ENCODE measurements at places on chromosomes 16 and 17.

- DNase-seq: no peak
Observed at GRCh38 chr17:40022497-40022896, 7.3 kb downstream of the CSF3 start.

DNA sequence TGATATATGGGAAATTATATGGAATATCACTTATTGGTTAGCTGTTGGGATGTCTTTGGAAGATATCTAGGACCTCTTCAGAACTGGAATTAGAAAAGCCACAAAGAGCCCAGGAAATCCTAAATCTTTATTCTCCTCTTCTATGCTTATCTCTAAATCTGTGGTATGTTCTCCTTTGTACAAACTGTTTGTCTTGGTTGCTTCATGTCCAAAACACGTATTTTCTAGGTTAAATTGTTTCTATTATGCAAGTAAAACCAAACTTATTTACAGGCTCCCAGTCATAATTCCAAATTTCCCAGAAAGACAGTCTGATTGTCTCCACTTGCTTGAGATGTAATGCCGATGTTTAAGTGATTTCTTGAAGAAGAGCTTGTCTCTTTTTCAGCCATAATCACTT, 650.9 kb downstream of the CDH11 start:
- DNase-seq: no peak

GRCh38 chr17:57976594-57976993, 11.5 kb downstream of the VEZF1 start:
- no peak for DNase-seq

DNA sequence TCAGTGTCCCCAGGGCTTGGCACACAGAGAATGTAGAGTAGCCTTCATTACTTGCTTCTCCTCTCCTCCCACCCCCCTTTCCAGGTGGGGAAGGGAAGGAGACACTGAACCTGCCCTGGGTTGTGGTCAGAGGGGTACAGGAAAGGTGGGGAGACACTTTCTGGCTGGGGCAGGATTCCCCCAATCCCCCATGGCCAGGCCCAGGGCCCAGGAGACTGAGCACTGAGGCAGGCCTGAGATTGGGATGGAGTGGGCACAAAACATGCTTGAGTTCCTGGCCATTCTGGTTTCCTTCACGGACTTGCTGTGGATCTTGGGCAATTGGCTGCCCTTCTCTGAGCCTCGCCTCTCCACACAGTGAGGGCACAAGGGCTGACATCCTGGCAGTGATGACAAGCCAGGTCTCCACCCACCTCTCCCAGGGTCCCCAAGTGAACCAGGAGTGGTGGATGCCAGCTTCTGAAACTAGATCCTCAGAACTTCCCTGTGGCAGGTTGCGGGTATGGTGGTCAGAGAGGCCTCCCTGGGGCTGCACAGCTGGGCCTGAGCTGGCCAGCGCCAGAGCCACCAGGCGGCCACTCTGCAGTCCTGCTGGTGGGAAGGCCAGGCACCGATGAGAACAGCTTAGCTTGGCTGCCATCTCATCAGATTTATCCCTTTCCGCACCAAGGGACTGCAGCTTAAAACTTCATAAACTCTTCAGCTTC, 9.3 kb downstream of the ZNF629 start:
- no peak for DNase-seq

- DNase-seq: no peak
Observed at GRCh38 chr17:42347198-42347597, 41.0 kb downstream of the STAT3 start.

DNA sequence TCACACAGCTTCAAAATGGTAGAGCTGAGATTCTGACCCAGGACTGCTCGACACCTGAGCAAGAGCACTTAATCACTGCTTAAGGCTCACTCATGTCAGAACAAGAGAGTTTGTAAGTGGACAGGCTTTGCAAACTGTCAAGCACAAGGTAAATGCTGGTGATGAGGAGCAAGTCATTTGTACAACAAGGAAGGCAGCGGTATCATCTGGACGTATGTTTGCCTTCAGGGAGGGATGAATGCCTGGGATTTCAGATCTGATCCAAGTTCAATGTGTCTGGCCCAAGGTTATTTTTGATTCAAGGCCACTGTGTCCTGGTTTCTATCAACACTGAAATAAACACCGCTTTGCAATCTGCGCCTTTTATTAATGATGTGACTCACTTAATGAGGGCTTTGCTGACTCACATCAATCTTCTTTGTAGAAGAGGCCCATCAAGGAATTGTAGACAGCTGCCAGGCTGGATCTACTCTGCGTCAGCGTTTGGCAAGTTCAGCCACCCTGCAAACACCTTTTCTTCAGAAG, 174.4 kb upstream of the HS3ST3A1 start:
- no peak for DNase-seq

- DNase-seq: no peak
Observed at GRCh38 chr17:40961591-40961990, 5.2 kb downstream of the KRT39 start.

GRCh38 chr16:67179421-67180080, 4.2 kb downstream of the MATCAP1 start:
- DNase-seq: no peak

DNA sequence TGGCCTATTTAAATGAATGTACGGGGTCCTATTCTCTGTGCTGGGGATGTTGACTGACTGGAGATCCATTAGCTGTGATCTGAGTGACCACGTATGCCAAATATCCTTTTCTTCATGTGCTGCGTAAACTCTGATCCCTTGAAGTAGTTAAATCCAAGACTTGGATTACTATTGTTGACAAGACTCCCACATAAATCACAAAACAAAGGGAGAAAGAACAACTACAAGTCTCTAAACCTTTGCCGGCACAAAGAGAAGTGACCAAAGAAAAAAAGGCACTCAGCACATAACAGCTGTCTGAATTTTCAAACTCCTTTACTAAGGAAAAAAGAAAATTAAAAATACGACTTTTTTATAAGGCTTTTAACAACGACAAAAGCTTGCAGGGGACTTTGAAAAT, 559.9 kb upstream of the CDH8 start:
- DNase-seq: no peak

GRCh38 chr17:71302721-71303549, 817.9 kb upstream of the SOX9 start:
- DNase-seq: no peak

DNA sequence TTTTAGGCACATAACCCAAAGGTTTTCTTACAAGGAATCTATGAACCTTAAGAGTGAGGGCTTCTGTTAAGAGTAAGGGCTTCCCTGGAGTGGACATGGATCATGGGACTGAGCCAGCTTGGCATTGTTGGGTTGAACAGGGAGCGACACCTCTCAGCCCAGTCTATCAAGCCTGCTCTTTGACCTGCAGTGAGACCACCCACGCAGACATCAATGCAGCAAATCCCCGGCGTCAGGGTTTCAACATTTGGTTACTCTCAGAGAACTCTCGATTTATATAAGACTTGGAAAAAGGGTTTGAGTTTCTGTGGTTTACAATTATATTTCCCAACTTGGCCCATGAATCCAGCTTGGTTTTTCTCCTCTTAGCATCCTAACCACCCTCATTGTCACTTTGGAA, 299.9 kb downstream of the WWOX start:
- no peak for DNase-seq

DNA sequence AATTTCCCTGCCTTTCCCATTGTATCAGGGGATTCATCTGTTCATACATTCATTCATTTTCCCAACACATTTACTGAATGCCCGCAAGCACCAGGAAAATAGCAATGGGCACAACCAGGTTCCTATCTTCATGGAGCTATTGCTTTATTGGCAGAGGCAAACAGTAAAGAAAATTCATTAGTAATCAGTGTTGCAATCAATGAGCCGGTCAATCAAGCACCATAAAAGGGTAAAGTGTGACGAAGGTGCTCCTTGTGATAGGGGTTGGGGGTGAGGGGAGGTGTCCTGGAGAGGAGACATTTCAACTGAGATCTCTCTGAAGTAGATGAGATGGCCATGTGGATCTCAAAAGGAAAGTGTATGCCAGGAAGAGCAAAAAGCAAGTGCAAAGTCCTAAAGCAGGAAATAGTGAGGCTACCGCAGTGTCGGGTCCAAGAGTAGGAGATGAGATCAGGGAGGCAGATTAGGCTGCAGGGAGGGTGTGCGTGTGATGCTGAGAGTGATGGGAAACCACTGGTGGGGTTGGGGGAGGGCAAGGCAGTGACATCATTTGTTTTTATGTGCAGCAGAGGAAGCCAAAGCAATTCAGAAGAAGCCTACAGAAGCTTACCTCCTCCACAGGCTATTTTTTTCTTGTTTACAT, 28.4 kb downstream of the CDH13 start:
- no peak for DNase-seq

GRCh38 chr17:40069751-40070708, 7.3 kb downstream of the THRA start:
- no peak for DNase-seq

- no peak for DNase-seq
Observed at GRCh38 chr16:2915196-2915929, 3.6 kb downstream of the FLYWCH1 start.

DNA sequence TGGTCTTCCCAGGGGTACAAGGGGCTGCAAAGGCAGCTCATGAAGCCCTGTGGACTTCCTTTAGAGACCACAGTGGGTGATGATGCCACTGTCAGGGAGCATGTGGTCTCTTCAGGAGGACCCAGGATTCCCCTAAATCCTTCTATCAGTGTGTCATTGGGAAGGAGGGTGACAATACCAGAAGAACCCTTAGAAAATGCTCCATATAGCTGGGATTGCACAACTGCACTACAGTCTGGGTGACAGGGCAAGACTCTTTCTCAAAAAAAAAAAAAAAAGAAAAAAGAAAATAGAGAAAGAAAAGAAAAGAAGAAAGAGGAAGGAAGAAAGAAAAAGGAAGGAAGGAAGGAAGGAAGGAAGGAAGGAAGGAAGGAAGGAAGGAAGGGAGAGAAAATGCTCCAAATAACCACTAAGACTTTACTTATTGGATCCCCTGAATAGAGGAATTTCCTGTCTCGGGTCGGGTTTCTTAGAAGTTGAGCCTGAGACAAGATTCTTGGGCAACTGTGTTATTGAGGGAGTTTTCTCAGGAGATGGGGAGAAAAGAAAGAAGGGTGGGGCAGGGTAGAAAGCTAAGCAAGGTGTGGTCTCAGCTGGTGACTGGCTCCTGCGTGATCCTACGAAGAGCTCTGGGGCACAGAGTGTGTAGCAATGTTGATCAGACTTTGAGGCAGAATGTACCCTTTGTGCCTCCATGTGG, 83.1 kb upstream of the DNAH9 start:
- DNase-seq: no peak

DNA sequence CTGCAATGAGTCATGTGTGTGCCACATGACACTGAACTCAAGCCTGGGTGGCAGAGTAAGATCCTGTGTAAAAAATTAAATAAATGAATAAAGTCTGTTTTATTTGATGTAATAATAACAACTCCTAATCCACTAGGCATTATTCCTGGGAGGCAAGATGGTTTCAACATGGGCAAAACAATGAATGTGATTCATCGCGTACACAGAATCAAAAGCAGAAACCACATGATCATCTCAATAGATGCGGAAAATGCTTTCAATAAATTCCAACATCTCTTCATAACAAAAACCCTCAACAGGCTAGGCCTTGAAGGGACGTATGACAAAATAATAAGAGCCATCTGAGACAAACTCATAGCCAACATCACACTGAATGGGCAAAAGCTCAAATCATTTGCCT, 195.4 kb downstream of the CDH11 start:
- DNase-seq: no peak

- DNase-seq: no peak
Observed at GRCh38 chr17:69088643-69089200, 28.0 kb upstream of the ABCA9 start.

DNA sequence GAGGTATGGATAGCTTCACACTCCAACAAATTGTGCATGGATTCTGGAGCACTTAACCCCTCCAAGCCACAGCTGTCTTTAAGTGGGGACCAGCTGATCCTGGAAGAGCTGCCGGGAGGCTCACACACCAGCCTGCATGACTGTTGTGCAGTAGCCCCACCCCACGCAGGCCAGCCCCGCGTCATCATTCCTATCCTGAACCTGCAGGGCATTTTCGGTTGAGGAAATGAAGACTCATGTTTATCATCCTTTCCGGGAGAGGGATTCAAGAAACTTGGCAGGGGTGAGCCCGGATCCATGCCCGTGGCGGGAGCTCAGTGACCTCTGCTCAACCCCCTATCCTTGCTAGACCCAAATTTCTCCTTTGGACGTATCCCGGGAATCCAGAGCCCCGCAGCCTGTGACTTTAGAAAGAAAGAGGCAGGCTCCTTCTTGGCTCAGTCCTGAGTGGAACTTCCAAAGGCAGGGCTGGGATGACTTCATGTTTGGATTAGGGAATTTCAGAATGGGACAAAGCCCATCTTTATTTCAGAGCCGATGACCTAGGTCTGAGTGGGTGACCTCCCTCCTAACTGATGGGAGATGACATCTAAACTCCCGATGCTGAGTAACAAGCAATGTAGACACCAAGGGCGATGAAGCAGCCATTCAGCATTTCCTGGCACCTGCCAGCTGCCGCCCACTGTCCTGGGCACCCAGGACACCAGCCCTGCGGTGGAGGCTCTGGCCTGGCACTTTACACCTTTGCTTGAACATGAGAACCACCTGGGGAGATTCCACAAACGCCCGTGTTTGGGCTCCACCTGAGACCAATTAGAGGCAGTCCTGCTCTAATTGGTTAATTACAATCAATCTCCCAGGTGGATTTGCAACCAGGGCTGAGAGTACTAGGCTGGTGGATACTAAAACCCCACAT, 43.3 kb upstream of the CMIP start:
- no peak for DNase-seq

DNA sequence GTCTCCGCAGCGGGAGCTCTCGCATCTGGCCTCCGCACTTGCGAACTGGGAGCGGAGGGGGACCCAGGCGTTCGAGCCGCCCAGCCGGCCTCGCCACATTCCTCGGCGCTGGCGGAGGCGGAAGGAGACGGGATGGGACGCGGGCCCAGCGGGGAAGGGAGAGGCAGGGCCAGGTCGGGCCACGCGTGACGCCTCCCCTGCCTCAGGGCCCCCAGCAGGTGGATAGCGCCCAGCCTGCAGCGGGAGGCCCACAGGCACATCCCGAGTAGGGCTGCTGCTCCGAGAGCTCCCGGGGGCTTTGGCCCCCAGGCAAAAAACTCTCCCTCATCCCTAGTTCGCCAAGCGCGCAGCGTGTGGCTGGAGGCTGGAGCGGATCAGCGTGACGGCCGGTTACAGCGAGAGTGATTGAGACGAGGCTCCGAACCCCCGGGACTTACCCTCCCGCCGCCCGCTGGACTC, 800 bp downstream of the PLEKHH3 start:
- no peak for DNase-seq

GRCh38 chr17:76681222-76682137, 29.3 kb downstream of the MXRA7 start:
- peak; percentile 28 for DNase-seq
